ENCODE measurements at places on chromosomes 11 and 22.
A peak's percentile ranks its signal among the peaks of the same experiment; 100 is the strongest.

DNA sequence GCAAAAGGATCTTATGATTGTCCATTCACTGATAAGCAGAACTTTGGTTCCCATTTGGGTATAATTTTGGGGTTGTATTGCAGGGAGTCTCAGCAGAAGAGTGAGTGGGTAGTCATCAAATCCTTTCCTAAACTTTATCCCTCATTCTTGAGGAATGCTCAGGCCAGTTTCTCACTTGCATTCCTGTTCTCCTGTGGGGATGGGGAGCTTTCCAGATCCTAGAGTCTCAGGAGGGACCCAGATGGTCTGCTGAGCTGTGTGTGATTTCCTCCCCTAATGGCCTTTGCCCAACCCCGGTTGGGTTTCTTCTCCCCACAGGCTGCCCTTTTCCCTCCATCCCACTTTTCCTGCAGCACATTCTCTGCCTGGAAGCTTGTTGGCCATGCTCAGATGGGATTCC is 79.9 kb downstream of the MIAT start:
- H3K4me3 ChIP-seq = no peak overlapping the region
- DNase-seq = no peak
- H3K4me1 ChIP-seq = no peaks in the 10 kb centered on the region
- H3K36me3 ChIP-seq = no peaks in the 10 kb centered on the region
- no peak overlapping the region for H3K27ac ChIP-seq

GRCh38 chr11:101456812-101457211 is 127.0 kb downstream of the TRPC6 start:
- no peak for DNase-seq
- H3K36me3 ChIP-seq = no peaks in the 10 kb centered on the region
- H3K4me3 ChIP-seq = no peak overlapping the region
- no peak overlapping the region for H3K27ac ChIP-seq
- H3K27me3 ChIP-seq = no peaks in the 10 kb centered on the region

GRCh38 chr22:49774499-49775151 is 53.0 kb downstream of the BRD1 start:
- no peak overlapping the region for H3K4me3 ChIP-seq
- no peaks in the 10 kb centered on the region for H3K27me3 ChIP-seq
- no peak for DNase-seq
- H3K4me1 ChIP-seq = no peaks in the 10 kb centered on the region
- H3K27ac ChIP-seq = no peak overlapping the region

- H3K36me3 ChIP-seq = no peaks in the 10 kb centered on the region
- no peak for DNase-seq
- no peak overlapping the region for H3K27ac ChIP-seq
- no peaks in the 10 kb centered on the region for H3K27me3 ChIP-seq
- H3K4me3 ChIP-seq = no peak overlapping the region
Observed at GRCh38 chr22:17087498-17088131, 2.8 kb downstream of the IL17RA start.

GRCh38 chr22:38853196-38853651 is 9.4 kb upstream of the NPTXR start:
- no peaks in the 10 kb centered on the region for H3K4me1 ChIP-seq
- DNase-seq = no peak
- no peaks in the 10 kb centered on the region for H3K36me3 ChIP-seq

DNA sequence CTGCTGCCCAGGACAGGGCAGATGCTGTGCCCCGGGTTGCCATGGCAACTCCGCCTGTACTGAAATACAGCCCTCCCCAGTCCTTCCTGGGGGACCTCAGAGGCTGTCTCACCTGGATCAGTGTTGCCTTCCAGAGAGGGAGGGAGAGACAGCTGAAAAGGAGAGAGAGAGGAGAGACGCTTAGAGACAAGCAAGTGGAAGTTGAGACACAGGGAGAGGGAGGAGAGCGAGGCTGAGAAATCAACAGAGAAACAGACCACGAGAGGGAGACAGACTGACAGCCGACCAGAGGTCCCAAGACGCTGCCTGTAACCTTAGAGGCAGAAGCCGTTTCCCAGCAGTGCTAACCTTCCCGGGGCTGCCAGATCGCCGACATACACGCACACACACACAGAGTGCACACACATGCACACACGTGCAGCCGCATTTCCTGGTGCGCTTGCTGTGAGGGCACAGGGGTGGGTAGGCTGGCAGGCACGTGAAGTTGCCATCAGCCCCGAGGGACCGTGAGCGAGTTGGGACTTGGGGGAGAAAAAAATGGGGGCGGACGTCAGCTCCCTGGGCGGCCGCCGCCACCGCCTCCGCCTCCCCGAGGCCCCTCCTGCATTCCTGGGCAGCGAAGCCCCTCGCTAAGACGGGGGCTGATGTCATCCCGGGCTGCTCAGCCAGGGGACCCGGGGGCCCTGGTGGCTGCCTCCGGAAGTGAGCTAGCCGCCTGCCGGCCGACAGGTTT is 88.6 kb upstream of the CRYBB3 start:
- peak overlapping the region; percentile 92 for H3K27ac ChIP-seq
- H3K4me1 ChIP-seq = peaks cover 38% of the 10 kb centered on the region
- H3K27me3 ChIP-seq = no peaks in the 10 kb centered on the region
- H3K4me3 ChIP-seq = peak overlapping the region; percentile 96

DNA sequence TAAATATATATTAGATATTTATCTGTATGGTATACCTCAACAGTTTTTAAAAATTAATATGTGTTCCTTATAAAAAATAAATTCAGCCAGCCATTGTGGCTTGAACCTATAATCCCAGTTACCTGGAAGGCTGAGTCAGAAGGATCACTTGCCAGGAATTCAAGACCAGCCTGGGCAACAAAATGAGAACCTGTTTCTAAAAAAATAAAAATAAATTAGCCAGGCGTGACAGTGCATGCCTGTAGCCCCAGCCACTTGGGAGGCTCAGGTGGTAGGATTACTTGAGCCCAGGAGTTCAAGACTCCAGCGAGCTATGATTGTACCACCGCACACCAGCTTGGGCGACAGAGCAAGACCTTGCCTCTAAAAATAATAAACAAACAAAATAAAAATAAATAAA is 54.9 kb downstream of the PHF21A start:
- H3K36me3 ChIP-seq = peaks cover 2% of the 10 kb centered on the region
- no peak for DNase-seq
- H3K27me3 ChIP-seq = no peaks in the 10 kb centered on the region
- H3K4me3 ChIP-seq = no peak overlapping the region
- no peaks in the 10 kb centered on the region for H3K4me1 ChIP-seq
- H3K27ac ChIP-seq = no peak overlapping the region

DNA sequence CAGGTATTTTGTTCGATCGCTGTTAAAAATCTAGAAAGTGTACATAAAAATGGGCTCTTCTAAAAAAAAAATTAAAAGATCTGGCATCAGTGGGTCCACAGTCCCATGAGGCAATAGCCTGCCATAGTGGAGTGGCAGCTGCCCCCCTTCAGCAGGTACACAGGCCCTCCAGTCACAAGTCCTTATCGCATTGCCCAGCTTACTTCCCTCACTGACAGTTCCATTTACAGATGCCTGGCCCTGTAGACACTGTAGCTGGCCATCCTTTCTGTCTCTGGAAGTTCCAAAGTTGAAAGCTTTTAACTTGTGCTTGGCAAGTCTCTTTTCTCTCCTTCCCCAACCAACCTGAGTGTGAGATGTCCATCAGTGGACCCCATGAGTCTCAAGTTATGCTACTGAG is 11.4 kb downstream of the ZNRF3 start:
- H3K27me3 ChIP-seq = no peaks in the 10 kb centered on the region
- H3K36me3 ChIP-seq = no peaks in the 10 kb centered on the region
- peaks cover 3% of the 10 kb centered on the region for H3K4me1 ChIP-seq
- no peak for DNase-seq
- H3K27ac ChIP-seq = no peak overlapping the region

DNA sequence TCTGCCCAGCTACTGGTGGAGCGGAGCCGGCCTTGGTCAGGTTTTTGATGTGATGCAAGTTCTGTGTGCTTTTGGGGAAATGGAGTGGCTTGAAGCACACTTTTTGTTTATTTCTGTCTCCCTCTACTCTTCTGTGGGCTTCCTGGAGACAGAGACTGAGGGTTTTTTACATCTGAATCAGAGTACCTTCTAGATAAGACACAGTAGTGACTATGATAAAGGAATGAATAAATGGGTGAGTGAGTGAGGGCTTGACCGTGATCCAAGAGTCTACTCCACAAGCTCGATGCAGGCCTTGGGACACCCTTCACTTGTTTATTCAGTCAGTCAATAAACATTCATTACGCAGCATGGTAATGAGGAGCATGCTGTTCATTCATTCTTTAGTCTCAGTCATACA is 125.7 kb downstream of the PKNOX2 start:
- no peaks in the 10 kb centered on the region for H3K36me3 ChIP-seq
- peaks cover 34% of the 10 kb centered on the region for H3K4me1 ChIP-seq
- no peak for DNase-seq
- no peak overlapping the region for H3K27ac ChIP-seq
- no peak overlapping the region for H3K4me3 ChIP-seq
- H3K27me3 ChIP-seq = no peaks in the 10 kb centered on the region

DNA sequence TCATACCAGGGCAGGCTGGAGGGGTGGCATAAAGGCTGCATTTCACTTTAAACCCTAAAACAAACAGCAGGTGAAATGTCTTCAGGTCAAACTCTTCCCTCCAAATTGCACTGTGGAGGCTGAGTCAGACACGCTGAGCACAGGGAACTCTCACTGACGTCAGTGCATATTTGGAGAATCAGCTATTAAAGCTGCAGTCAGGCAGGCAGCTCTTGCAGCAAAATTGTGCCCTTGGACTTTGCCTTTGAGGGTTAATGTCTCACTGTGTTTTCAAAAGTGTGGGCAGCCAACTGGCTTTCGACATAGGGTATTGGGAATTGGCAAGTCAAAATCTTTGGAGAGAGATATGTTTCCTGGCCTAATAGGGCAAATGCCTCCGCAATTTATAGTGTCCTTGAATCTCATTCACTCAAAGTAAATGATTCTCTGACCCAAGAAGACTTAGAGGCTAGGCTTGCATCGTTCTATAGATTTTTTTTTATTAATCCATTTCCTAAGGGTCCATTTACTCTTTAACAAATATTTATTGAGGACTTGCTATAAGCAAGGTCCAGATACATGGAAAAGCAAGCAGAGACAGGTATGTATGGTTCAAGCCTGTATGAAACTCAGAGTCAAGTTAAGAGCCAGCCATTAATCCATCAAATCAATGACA is 27.7 kb upstream of the SMCO4 start:
- peaks cover 21% of the 10 kb centered on the region for H3K4me1 ChIP-seq
- peak overlapping the region; percentile 82 for H3K27ac ChIP-seq
- no peaks in the 10 kb centered on the region for H3K27me3 ChIP-seq

- DNase-seq = no peak
- no peaks in the 10 kb centered on the region for H3K27me3 ChIP-seq
- H3K4me1 ChIP-seq = peaks cover 2% of the 10 kb centered on the region
Observed at GRCh38 chr11:69962152-69962551, 116.0 kb upstream of the ANO1 start.

- H3K27me3 ChIP-seq = no peaks in the 10 kb centered on the region
- H3K27ac ChIP-seq = no peak overlapping the region
Observed at GRCh38 chr11:38005597-38005996, 1407.6 kb upstream of the RAG2 start.

DNA sequence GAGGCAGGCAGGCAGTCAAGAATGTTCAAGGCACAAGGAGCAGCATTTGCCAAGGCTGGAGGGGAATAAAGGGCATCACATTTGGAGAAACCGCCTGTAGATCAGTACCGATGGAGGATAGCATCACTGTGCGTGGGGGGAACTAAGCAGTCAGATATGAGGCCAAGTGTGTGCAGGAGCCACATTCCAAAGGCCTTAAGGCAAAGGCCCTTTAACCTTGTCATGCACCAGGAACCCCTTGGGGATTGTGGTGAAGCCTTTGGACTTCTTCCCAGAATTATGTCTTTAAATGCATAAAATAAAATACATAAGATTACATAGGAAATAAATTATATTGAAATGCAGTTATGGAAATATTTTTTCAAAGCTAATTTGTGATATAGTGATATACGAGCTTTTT is 532.1 kb downstream of the BUD13 start:
- H3K27me3 ChIP-seq = no peaks in the 10 kb centered on the region
- H3K4me1 ChIP-seq = no peaks in the 10 kb centered on the region
- no peaks in the 10 kb centered on the region for H3K36me3 ChIP-seq
- no peak for DNase-seq
- no peak overlapping the region for H3K27ac ChIP-seq

- H3K27me3 ChIP-seq = no peaks in the 10 kb centered on the region
- H3K4me3 ChIP-seq = no peak overlapping the region
- H3K4me1 ChIP-seq = no peaks in the 10 kb centered on the region
- no peak overlapping the region for H3K27ac ChIP-seq
Observed at GRCh38 chr11:12275818-12276217, 101.6 kb upstream of the PARVA start.

- no peak overlapping the region for H3K27ac ChIP-seq
- DNase-seq = no peak
- no peaks in the 10 kb centered on the region for H3K27me3 ChIP-seq
- H3K4me1 ChIP-seq = no peaks in the 10 kb centered on the region
- no peak overlapping the region for H3K4me3 ChIP-seq
Observed at GRCh38 chr11:106770489-106771085, 247.7 kb downstream of the GUCY1A2 start.

DNA sequence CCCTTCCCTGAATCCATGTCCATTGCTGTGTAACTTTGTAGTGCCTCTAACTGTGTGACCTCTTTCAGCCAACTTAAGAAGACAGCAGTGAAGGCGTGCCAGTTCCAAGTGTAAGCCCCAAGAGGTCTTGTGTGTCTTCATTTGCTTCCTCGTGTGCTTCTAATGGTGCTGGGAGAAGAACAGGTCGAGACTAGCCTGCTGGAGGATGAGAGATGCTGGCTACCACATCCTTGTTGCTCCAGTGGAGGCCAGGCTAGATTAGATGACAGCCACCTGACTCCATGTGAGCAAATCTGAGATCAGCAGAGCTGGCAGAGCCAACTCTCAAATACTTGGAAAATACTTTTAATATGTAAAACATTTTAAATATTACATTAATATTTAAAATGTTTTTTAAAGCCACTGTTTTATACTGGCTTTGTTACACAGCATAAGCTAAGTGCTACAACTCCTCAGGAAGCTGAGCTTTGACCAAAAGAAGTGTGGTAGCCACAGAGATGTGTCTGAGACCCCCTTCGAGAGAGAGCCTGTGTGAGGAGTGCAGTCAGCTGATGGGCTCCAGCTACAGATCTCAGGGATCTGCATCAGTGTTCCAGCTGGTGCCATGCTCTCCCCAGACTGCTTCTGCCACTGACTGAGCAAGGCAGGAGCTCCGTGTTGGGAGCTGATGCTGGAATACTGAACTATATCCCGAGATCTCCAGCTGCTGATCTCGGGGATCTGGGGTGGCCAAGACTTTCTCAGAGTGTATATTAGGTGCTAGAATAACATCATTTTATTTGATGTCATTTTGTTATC is 8.9 kb downstream of the KCNJ11 start:
- H3K27ac ChIP-seq = no peak overlapping the region
- no peaks in the 10 kb centered on the region for H3K4me1 ChIP-seq
- H3K4me3 ChIP-seq = no peak overlapping the region
- H3K36me3 ChIP-seq = no peaks in the 10 kb centered on the region

GRCh38 chr11:97856666-97857065 is 1164.1 kb upstream of the CNTN5 start:
- no peak overlapping the region for H3K4me3 ChIP-seq
- H3K27ac ChIP-seq = no peak overlapping the region
- no peaks in the 10 kb centered on the region for H3K4me1 ChIP-seq
- H3K36me3 ChIP-seq = no peaks in the 10 kb centered on the region
- no peak for DNase-seq

- no peak overlapping the region for H3K27ac ChIP-seq
- H3K4me1 ChIP-seq = no peaks in the 10 kb centered on the region
- DNase-seq = no peak
- no peak overlapping the region for H3K4me3 ChIP-seq
Observed at GRCh38 chr11:116911976-116912734, 74.7 kb upstream of the APOA1 start.

- no peak for DNase-seq
- H3K27ac ChIP-seq = no peak overlapping the region
- H3K36me3 ChIP-seq = no peaks in the 10 kb centered on the region
- no peaks in the 10 kb centered on the region for H3K4me1 ChIP-seq
- no peak overlapping the region for H3K4me3 ChIP-seq
Observed at GRCh38 chr11:79110321-79110720, 330.5 kb downstream of the TENM4 start.
